ENCODE measurements at places on chromosomes 5 and 9.

- DNase-seq, result no peak
Measured at GRCh38 chr9:94809778-94810177, 83.3 kb downstream of the AOPEP start.

DNA sequence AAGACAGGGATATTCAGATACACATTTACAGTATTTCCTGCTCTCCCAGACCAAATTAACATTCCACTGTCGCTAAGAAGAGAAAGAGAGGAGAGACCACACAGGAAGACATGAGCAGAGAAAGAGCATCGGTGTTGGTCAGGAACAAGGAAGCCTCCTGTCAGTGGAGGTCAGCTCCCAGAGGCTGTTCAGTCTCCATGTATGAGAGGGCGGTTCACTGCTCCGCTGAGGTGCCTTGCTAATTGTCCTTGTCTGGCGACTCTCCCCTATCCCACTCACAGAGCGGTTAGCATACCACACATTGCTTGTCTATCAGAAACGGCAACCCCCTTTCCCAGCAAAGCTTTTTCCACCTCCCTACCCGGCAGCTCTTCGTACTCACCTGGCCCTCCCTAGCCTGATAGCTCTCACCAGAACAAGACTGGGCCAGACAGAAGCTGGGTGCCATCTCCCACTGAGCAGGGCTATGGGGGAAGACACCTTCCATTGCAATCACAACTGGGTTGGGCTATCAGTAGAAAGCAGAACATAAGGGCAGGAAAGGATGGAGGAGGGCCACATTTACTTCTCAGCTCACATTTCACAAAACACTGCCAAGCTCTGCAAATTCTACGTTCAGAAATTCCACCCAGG lies 58.6 kb upstream of the LMNB1 start:
- DNase-seq, result peak; percentile 15

DNA sequence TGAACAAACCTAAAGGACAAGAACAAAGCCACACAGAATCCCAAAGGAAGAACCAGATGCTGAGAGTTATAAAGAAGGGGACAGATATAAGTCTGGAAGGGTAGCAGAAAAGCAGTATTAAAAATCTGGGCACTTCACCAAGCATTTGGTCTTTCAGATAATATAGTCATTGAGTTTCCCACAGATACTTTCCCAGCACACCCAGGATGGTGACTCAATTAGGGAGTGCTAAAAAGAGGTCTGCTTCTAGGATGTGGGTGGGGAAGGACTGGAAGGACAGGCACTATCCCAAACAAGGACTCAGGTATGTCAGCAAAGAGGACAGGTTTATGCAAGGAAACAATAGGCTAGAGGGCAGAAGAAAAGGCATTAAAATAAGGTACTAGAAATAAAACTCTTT lies 59.3 kb downstream of the DIAPH1 start:
- no peak for DNase-seq

- DNase-seq, result peak; percentile 44
Measured at GRCh38 chr9:95182854-95183563, 134.5 kb downstream of the FANCC start.

DNA sequence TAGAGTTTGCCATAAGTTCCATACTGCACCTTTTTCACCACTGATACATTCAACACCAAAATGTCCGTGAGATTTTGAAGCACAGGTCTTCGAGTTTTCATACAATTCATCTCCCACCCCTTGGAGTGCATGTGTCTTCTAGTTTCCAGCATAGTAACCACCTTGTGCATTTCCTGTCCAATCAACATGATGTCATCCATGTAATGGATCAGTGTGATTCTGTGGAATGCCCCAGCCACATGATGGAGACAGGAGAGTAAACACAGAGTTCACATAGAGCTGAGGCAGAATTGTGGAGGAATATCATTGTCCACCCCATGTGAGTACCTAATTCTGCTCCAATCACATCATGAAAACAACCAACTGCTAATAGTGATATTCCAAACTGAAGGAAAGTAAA lies 441.5 kb upstream of the CDH6 start:
- DNase-seq, result no peak

Data from renal pelvis (tissue), 12 donors.